ENCODE measurements at places on chromosomes 2 and 18.

- no peak for DNase-seq
Measured at GRCh38 chr2:76669966-76670465, 852.2 kb downstream of the LRRTM4 start.

DNA sequence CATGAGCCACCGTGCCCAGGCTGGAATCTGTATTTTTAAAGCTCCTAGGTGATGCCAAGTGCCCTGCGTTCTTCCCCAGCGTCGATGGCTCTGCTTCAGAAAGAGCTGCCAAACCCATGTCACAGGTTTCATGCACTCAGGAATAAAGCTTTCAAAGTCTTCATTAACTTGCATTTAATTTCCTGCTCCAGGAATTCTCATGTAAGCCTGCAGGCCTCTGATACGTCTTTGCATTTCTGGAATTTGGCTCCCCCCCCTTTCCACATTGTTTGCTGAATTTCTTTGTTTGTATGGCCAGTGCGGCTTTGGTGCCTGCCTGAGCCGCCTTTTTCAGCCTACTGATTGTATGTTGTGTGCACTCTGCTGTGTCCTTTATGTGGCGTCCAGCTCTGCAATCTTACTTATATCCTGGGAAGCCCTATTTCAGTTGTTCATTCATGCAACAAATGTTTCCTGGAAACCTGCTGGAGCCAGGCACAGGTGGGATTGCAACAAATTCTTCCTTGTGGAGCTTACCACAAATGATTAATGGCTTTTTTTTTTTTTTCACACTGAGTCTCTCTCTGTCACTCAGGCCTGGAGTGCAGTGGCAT is 17.9 kb upstream of the OTOF start:
- no peak for DNase-seq

- DNase-seq, result no peak
Measured at GRCh38 chr2:130916438-130916705, 79.7 kb downstream of the ARHGEF4 start.

DNA sequence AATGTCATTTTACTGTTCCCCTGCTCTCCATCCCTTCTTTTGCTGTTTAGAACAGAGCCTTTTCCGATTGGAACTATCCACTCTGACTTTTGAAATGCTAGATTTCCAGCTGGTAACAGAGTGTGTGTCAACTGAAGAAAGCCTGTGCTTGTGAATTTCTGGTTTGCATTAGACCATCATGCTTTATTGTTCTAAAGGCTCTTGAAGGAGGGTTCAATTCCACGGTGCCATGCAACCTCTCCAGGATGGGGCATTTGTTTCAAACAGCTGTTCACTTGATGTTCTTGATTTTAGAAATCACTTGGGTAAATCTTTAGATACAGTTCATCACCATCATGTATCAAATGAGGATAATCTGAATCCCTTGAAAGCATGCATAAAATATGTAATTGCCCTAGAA is 156.7 kb downstream of the QPCT start:
- no peak for DNase-seq

- DNase-seq, result no peak
Measured at GRCh38 chr2:44107086-44107740, 61.5 kb upstream of the PPM1B start.

GRCh38 chr2:31504311-31504710 is 76.4 kb downstream of the SRD5A2 start:
- DNase-seq, result no peak

- DNase-seq, result peak; percentile 22
Measured at GRCh38 chr18:50651334-50651733, 91.4 kb downstream of the MAPK4 start.

DNA sequence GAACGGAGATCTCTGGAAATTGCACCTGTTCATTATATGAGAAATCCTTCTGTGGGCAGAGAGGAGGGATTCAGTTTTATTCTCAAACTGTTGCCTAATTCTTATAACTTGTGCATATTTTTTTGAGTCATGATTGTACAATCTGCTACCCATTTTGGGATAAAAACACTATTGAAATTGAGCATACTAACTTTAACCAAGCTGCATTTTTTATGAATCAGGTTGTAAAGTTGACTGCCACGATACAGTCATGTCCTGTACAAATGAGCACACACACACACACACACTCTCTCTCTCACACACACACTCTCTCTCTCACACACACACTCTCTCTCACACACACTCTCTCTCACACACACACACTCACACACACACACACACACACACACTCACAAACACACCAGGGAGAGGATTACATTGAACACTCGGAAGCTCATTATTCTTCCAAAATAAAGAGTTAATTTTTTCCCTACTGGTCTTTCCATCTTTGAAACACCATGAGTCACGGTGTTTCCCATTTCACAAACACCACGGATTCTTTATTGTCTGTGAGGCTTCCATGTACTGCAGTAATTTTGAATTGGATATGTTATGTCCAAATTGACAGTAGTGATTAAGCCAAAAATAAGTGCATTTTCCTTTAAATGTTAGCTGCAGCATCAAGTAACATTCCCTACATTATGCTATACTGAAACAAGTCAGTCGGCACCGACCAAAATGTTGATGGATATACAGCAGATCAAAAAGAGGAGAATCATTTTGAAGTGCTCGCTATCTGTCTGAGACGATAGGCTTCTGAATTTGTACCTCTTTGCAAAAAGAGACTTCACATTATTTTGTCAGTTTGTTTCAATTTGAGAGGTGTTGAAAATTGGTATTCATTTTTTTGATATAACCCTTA is 216.9 kb downstream of the ARHGAP15 start:
- DNase-seq, result no peak

GRCh38 chr2:69514406-69514805 is 77.2 kb upstream of the NFU1 start:
- peak; percentile 22 for DNase-seq

- DNase-seq, result no peak
Measured at GRCh38 chr2:223594259-223594658, 7.9 kb downstream of the SCG2 start.

- no peak for DNase-seq
Measured at GRCh38 chr2:173602153-173602795, 247.6 kb downstream of the CDCA7 start.

DNA sequence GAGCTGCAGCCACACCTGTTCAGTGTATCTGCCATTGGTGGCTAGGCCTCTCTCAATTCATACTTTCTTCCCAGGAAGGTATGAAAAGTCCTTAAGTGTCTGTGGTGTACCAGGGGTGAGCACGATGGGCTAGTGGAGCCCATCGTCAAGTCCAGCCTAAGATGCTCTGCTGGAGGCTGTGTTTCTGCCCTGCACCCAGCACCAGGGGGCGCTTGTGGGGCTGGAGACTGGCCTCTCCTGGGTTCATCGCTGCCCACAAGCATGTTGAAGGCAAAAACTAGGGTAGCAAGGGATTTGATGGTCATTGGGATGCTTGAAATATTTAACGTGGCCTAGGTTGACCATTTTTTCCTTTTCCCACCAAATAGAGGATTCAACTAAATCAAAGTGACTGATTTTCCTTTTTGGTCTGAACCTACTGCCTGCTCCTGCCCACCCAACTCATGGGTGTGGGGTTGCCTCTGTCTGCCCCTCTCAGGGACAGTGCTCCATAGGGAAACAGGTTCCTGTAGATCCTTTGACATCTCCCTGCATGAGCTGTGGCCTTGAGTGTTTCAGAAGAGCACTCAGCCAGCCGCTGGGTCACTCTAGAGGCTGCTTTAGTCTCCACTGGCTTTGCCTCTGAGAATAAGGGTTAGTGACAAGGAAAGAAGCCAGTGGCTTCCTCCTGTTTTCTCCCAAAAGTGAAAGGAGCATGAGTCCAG is 59.0 kb downstream of the TPGS2 start:
- peak; percentile 30 for DNase-seq

- no peak for DNase-seq
Measured at GRCh38 chr2:140085674-140086073, 1305.5 kb upstream of the NXPH2 start.

DNA sequence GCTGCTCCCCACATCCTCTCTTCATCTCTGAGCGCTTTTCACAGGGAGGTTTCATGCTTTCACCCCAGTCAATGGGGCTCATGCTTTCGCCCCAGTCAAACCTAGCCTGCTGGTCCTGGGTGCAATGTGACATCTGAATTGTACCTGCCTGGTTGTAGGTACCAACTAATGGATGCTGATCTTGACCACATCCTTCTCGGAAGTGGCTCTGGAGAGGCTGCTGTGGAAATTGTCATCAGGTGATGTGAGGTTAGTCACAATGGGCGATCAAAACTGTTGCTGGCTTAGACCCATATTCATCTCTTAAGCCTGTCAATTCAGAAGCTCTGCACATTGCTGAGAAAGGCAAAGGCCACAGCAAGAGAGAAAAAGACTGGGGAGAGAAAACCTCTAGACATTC is 32.7 kb upstream of the ALKAL2 start:
- DNase-seq, result no peak

GRCh38 chr2:181036445-181036844 is 56.0 kb downstream of the UBE2E3 start:
- DNase-seq, result no peak

GRCh38 chr2:63818271-63818670 is 23.4 kb upstream of the UGP2 start:
- DNase-seq, result no peak

DNA sequence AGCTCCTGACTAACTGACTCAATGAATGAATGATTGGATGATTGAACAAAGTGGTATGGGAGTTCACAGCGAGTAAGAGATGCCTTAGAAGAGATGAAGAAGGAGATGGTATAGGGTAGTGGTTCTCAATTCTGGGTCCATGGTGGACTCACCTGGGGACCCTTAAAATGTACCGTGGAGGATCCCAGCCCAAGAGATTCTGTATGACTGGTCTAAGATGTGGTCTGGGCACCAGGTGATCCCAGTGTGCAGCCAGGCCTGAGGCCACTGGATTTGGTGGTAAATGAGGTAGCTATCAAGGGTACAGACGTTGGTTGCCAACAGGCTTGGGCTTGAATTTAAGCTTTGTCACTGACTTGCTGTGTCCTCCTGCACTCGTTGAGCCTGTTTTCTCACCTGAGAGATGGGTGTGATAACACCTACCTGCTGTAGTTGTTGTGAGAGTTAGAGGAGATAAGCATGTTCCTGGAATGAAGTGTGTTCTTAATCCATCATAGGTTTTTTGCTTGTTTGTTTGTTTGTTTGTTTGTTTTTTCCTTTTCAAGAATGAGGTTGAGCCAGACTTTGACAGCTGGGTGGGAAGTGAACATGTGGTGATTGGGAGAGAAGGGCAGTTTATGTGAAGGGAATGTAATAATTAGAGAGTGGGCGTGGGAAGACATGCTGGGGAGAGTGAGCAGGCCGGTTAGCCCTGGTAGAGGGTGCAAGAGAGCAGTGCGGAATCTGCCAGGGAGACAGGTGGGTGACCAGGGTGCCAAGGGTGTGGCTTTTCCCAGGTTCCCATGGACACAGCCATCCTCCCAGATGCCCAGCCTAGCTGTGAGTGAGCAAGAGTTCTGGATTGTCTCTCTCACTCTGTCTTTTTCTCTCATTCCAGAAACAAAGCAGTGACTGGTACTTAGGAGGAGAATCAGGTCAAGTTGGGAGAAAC is 31.4 kb upstream of the IL1B start:
- no peak for DNase-seq

DNA sequence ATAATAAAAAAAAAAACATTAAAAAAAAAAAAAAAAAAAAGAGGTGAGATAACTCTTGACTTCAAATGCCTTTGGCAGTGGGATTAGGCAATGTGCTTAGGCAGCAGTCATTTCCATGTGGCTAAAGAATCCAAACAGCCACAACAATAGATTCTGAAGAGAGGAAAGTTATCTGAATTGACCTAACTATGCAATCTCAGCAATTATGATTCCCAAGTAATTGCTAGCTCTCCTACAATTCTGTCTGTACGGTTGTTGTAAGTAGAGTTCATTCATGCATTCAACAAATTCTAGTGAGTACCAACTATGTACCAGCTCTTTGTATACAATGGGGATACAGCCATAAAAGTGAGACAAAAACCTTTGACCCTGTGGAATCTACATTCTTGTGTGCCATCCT is 3.6 kb downstream of the SRD5A2 start:
- DNase-seq, result no peak

DNA sequence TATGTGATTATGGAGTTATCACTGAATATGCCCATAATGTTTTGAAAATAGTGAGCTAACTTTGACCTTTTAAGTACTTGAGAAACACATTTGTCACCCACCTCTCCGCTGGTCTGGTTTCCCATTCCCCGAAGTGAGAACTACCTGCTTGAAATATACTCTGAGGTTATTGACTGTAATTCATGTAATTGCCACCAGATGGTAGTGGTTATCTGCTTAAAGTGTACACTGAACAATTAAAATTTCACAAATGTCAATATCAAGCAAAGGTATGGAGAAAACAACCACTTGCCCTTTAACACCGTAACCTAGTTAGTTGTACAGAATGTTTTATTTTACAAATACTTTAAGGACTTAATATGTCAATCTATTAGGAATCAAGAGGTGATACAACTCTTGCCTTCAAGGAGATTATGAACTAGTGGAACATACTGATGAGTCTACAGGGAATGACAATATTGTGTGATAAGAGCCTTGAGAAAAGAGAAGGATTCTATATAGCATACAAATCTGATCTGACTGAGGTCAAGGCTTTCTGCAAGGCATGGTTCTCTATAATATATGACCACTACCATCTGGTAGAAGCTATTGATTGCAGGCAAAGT is 316.8 kb upstream of the KCNH7 start:
- peak; percentile 63 for DNase-seq

GRCh38 chr2:73981081-73982001 is 3.4 kb upstream of the TET3 start:
- peak; percentile 48 for DNase-seq

- DNase-seq, result no peak
Measured at GRCh38 chr2:139033300-139033699, 253.1 kb upstream of the NXPH2 start.

GRCh38 chr2:238238766-238239542 is 884 bp downstream of the HES6 start:
- peak; percentile 40 for DNase-seq
